HFF-Myc (cell line): ENCODE measurements at places on chromosomes 2 and 18.

DNA sequence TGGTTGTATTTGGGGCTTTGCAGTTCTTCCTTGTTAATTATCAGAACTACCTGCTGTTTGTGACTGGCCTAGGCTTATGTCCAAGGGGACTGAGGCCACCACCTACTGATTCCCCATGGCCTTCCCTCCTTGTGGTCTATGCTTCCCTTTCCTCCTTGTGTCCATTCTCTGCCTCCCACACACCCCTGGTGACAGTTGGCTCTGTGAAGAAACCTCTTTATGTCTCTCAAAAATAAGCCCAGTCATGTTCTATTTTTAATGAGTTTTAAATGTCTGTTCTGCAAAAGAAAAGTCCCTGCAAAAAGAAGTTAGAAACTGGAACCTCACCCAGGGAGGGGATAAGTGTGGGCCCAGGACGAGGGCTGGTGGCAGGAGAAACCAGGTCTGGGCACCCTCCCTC lies 105.0 kb downstream of the SMC6 start:
- DNase-seq: no peak

DNA sequence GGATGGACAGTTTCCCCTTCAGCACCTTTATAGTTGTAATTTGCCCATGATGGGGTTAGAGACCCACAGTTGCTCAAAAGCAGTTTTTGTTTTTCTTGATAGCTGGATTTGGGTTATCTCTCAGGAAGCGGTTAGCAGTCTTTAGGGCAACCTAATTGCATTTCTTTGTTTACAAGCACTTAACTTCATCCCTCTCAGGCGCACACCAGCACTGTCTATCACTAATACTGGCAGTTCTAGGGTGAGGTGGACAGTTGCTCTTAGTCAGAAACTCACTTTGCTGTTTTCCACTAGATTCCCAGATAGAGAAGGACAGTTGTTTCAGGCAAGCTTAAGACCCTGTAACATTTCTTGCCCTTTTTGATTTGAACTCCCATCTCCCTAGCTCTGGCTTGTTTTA lies 146.0 kb downstream of the AGAP1 start:
- no peak for DNase-seq

DNA sequence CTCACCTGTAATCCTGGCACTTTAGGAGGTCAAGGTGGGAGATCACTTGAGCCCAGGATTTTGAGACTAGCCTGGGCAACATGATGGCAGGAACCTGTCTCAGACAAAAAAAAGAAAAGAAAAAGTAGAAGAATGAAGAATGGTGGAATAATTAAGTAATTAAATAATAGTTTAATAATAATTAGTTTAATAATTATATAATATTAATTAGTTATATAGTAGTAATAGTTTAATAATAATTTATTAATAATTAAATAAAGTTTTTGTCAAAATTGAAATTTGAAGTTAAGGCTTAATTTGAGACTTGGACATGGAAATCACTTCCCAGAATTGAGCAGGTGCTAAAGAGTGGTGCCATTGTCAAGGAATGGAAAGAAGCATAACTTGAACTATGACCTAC lies 52.2 kb upstream of the ABCA12 start:
- DNase-seq: no peak

GRCh38 chr2:127640082-127641072 lies 5.6 kb upstream of the GPR17 start:
- no peak for DNase-seq

DNA sequence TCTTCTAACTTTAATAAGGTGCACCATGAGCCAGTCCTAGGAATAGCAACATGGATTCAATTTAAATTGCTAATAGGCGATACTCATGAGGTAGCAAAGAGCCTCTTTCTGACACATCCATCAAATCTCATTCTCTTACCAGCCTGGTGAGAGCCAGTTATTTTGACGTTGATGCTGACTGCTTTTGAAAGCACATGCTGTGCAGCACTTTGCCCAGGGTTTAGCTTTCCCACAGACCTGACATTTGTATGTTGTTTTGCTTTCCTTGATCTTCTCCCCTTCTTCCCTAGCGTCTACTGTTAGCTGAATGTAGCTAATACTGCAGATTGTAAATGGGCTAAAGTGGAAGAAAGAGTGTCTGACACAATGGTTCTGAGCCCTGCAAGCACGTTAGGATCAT lies 101.1 kb upstream of the CCDC85A start:
- DNase-seq: no peak

DNA sequence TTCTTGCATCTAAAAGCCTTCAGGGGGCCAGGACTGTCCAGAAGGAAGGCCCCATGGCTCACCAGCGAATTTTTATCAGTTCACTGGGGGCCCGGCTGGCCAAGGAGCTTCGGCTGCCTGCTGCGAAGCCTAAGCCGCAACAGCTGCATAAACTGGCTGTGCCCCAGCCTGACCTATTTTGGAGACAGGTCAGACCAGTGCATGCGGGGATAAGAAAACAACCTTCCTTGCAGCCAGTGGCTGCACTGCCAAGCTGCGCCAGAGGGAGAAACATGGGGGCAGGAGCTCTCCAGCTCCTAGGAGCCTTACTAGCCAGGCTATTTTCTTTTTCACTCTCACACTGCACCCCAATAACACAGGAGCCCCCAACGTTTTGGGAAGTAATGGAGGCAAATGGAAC lies 15.2 kb downstream of the PAX3 start:
- no peak for DNase-seq

DNA sequence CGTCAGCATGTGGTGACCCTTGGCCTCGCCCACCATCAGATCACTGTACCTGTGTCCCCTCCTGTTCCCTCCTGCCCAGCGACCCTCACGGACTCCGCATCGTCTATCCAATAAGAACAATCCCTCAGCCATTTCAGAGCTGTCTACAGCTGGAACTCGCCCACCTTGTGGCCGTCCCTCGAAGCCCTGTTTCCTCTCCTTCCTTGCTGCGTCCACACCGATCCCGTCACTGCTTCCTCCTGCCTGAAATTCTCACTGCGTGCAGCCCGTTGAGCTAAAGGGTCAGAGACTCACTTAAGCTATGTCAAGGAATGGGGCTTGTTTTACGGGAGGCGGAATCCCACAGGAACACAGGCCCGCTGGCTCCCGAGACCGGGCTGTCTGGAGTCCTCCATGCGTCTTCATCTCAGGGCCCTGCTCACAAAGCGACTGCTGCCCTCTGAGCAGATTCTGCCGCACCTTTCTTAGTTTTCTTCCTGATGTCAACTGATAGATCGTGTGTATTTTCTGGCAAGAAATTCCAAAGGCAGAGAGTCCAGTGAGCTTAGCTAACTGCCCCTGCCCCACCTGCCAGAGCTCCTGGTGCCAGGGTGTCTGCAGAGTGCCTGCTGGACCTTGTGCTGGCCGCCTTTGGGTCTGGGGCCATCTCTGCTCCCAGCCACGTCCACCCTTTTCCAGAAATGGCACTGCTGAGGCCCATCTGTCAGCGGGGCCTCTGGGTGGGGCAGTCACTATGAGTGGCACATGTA lies 35.3 kb downstream of the KLHL29 start:
- DNase-seq: no peak

- DNase-seq: no peak
Observed at GRCh38 chr2:210421916-210422315, 54.6 kb downstream of the LANCL1 start.
